ENCODE measurements at places on chromosomes 7 and 10. TPM values are rescaled to one million over a fixed set of nuclear protein-coding genes. Genes with fewer than 3 reads are reported as not detected.

Gene BTRC
- 10.9 TPM for total RNA-seq

- no peak for DNase-seq
These were observed 828.7 kb downstream of the TYW1 start for GRCh38 chr7:67825356-67825755.

DNA sequence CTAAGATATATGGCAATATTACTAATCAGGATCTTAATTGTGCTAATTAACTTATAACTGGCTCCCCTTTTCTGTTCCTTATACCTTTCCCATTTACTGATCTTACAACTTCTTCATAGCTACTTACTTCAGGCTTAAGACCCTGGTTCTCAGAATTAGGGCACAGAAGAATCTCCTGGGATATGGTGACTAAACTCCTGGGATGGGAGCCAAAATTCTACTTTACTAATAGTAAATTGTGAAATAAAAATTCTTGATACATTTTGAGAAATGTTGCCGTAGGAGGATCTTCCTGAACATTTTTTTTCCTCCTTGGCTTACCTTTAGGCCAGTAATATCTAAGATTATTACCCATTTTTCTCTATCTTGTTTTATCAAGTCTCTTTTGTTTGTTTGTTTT is 309.5 kb downstream of the ATRNL1 start:
- DNase-seq: no peak

- no peak for DNase-seq
These were observed 92.2 kb upstream of the LRRC4 start for GRCh38 chr7:128123291-128124037.

DNA sequence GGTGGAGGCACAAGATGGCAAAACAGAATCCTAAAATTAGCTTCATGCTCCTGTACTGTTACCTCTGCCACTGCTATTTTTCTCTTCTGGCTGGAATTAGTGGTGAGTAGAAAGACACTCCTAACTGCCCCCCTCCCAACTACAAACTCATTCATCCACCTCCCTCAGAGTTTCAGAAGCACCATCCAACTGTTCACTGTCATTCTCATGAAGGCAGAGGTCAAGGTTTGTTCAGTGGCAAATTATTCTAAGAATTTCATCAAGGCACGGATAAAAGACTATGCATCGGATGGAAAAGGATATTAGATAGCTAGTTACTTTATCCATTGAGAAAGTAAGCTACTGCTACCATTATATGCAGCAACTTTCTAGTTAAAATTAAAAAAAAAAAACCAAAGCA is 59.7 kb downstream of the LRGUK start:
- DNase-seq: no peak

Gene PAX4
- total RNA-seq: not detected

Gene ELFN1
- not detected for total RNA-seq

DNA sequence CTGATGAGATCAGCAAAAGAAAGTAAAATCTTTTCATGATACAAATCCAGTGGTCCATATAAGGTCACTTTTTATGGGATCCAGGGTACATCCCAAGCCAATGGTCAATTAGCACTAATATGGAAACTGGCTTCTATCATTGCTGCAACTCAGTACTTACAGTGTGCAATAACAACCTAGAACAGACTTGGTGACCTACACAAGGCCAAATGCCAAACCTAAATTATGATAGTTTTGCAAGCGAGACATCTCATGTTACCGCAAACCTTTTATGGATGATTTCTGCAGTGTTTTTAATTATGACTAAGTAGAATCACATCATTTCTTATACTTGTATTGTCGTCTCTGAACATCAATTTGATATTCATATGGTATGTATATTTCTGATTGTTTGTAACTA is 583.5 kb upstream of the SEMA3D start:
- no peak for DNase-seq

Gene DNAH11
- 0.15 TPM for total RNA-seq

DNA sequence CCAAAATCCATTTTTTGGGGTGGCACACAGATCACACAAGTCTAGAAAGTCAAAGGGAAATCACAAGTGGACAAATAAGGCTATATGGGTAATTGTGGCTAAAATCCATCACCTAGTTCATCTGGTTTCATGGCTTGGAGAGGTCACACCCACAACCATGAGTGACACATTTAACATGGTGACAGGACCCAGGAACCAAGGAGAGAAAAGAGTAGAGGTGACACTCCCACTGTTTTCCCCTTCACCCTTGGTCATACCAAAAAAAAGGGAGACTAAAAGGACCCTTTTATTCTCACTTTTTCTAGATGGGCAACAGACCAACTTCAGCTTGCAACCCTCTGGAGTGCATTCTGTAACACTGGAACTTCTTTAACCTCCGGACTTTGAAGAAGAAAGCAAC is 46.2 kb upstream of the ZNF107 start:
- DNase-seq: no peak

- DNase-seq: no peak
These were observed at the start of gene IRF5 for GRCh38 chr7:128937647-128938543. Gene IRF5 (plus strand): TSS chr7:128937927. CDS start chr7:128942082, 4,155 bp downstream.

Gene CPEB3
- 4.3 TPM for total RNA-seq

Gene SLC26A5
- not detected for total RNA-seq

Gene NUTM2A
- 0.49 TPM for total RNA-seq

DNA sequence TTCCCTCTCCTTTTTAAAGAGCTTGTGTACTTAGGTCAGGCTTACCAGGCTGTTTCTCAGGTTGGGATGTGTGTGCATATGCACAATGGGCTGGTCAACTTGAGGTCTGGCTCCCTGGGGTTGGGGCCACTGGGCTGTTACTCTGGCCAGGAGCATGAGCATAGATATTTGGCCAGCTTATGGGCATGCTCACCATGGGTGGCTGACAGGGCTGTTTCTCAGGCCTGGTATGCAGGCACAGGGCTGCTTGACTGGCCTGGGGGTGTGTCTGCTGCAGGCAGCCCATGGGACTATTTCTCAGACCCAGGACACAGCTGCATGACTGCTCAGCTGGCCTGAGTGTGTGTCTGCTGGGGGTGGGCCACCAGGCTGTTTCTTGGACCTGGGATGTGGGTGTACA is 34.6 kb downstream of the SCART1 start:
- DNase-seq: no peak

GRCh38 chr7:1597066-1597760 is 27.4 kb upstream of the PSMG3 start:
- no peak for DNase-seq

Gene FAM180A
- not detected for total RNA-seq

DNA sequence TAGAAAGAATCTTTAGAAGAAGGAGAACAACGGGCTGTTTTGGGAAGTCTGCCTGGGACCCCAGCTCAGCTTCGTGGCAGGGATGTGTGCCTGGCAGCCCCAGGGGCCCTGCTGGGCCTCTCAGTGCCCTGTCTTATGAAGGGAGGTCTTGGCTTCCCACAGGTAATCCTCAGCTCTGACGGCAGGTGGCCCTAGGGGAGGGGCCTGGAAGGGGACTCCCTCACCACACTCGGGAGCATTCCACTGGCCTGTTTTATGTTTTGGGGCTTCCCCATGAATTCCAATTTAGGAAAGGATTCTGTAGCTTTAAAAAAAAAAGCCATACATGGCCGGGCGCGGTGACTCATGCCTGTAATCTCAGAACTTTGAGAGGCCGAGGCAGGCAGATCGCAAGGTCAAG is 3.0 kb upstream of the DMBT1 start:
- DNase-seq: no peak

GRCh38 chr7:133452577-133452976 is 199.7 kb downstream of the EXOC4 start:
- DNase-seq: no peak

Gene GFRA1
- not detected for total RNA-seq

Gene DGKI
- total RNA-seq: not detected

Gene HMX3
- total RNA-seq: not detected

DNA sequence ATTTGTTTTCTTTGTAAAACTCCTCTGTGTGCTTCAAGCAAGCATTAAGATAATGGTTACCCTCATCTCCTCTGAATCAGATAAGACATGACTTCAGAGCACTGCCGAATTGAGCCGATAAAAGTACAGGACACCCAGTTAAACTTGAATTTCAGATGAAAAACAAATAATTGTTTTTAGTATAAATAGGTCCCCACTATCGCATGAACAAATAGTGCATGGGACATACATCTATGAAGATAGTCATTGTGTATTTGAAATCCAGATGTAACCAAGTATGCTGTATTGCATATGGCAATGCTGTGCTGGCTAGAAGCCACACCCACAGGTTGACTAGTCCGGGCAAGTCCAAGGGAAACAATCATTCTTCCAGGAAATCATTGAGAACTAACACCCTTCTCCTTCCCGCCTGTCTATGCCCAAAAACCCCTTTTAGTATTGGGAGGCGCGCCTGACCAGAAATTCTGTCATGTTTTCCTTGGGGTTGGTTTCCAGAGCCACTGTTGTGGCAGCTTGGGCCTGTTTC is 12.6 kb upstream of the FGFR2 start:
- DNase-seq: no peak

Gene ABCB1
- total RNA-seq: 15.1 TPM

DNA sequence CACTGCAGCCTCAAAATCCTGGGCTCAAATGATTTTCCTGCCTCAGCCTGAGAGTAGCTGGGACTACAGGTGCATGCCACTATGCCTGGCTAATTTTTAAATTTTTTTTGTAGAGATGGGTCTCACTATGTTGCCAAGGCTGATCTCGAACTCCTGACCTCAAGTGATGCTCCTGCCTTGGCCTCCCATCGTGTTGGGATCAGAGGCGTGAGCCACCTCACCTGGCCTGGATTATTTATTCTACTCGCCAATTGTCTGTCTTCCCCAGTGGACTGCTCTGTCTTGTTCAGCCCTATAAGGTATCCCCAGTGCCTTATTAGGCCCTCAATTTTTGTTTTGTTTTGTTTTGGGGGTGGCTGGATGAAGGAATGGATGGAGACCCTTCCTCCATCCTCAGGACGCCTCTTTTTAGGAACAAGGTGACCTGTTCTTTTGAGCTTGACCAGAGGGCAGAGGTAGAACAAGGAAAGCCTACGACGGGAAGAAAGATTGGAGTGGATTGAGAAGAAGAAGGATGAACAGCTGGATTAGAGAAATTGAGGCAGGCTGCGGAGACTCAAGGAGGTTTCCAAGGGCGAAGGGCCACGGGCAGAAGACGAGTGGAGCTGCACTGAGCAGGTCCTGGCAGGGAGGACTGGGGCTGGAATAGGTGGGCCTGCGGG is 541 bp upstream of the DENND10 start:
- DNase-seq: no peak

DNA sequence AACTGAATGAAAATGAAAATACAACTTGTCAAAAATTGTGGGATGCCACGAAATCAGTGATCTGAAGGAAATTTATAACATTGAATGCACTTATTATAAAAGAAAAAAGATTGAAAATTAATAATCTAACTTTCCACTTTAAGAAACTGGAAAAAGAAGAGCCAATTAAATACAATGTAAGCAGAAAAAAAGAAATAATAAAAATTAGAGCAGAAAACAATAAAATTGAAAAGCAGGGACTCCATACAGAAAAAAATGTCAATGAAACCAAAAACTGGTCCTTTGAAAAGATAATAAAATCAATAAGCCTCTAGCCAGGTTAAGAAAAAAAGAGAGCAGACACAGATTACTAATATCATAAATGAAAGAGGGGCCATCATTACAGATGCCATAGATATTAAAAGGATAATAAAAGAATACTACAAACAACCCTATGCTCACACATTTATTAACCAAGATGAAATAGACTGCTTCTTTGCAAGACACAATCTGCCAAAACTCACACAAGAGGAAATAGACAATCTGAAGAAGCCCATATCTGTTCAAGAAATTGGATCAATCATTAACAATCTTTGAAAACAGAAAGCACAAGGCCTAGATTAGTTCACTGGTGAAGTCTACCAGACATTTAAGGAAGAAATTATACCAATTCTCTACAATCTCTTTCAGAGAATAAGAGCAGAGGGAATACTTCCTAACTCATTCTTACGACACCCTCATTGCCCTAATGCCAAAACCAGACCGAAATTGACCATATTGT is 233.8 kb upstream of the NEBL start:
- no peak for DNase-seq

GRCh38 chr10:72502581-72502980 is 123.3 kb downstream of the MICU1 start:
- DNase-seq: no peak

Gene WDR91
- total RNA-seq: 9.3 TPM

DNA sequence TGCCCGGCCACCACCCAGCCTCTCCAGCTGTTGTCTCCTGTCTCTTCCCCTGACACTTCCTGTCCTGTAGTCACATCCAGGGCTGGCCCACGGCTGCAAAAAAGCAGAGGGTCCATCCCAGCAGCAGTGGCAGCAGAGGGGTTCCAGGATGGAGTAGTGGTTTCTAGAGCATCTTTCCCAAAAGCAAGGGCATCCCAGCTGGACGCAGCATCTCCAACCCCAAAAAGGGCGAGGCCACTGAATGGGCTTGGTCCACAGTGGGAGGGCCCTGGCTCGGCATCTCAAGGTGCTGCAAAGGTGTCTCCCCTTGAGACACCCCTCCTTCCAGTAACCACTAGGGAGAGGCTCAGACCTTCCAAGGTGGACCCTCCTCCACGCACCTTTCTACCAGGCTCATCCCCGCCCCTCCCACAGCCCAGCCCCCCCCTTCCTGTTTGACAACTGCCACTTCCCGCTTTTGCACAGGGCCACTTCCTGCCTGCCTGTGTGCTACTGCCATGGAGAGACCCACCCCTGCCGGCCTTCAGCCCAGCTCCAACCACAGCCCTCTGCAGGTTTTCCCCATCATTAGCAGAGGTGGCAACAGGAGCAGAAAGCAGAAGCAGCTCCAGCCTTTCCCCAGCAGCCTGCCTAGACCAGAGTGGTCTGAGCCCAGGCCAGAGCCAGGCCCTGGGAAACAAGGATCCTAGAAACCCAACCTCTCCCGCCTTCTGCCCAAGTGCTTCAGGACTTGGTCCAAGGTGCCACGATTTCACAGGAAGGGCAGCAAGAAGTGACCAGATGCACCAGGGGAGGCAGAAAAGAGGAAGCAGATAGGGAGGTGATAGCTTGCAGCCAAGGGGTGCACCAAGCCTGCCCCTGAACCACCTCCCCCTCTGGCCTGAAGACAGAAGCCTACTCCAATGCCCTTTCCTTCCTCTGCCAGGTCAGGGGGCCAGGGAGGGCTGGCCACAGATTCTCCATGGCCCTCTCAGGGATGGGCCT is 8.6 kb downstream of the CAMK2G start:
- peak; percentile 79 for DNase-seq

Gene SPDYE11
- not detected for total RNA-seq

Gene C10orf90
- total RNA-seq: not detected

Gene PDK4
- total RNA-seq: not detected

DNA sequence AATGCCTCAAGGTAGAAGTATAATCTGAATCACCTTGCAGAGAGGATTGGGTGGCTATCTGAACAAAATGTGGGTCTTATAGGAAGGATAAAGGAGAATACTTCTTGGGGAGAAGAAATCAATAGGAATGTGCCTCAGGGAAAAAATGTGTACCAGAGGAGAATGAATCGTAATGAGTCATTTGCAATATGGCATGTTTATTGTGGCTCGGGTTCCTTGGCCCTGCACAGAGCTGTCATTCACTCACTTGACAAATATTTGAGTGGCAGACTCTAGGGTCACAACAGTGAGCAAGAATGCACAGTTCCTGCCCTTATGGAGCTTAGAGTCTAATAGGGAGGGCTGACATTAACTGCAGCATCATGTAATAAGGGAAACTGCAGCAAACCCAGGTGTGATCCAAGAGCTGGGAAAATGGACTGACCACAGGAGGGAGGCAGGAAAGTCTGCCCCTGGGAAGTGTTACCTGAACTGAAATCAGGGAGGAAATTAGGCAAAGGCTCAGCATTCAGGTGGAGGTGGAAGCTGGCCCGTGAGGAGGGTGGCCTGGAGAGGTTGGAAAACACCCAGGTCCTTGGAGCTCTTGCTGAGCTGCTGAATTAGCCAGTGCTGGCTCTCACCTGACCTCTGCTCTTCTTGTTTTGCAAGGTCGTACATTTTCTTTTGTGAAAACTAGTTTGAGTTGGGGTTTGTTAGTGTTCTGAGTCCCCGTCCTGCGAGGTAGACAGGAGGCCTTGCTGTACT is 203.9 kb downstream of the FRMD4A start:
- no peak for DNase-seq

Measured in activated CD8-positive, alpha-beta memory T cell treated with anti-CD3 and anti-CD28 coated beads, Interleukin-2, amount 10 ng/mL, durations not matched to agents 7 days and 5 days (primary cell).